ENCODE measurements at places on chromosomes 11 and 22. TPM values are rescaled to one million over a fixed set of nuclear protein-coding genes. Genes with fewer than 3 reads are reported as not detected.

Gene SCGB1C1
- total RNA-seq, result not detected

GRCh38 chr22:41690476-41690875, 1.8 kb upstream of the SNU13 start:
- no peak for DNase-seq

DNA sequence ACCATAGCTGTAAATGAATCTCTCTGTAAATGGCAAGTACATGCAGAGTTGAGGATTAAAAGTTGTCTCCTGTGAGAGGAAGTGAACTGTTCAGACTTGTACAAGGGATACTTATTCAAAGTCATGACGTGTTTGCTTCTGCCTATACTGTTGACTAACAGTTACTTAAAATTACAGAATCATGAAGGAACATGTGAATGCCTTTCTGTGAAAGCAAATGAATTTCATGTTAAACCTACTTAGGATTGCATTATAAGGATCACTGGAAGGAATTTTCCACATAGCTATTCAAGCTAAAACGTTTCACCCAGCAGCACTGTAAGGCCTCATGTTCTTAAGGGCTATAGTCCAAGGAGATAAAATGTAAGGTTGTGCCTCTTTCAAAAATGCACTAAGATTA, 93.4 kb upstream of the BIRC3 start:
- DNase-seq, result no peak

DNA sequence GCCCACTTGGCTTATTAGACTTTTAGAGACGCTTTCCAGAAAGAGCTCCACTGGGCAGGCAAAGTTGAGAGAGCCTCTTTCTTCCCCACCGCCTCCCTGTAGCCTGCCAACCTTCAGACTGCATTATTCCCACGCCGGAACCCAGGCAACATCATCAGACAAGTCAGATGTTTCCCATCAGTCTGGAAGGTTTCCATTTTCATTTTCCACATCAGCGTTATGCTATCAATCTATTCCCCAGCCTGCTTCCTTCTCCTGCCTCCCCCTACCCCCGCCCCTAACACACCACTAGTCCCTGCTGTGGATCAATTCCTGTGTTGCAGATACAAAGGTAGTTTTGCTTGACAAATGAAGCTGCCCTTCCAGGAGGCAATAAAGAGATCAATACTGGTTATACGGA, 184.8 kb downstream of the DSCAML1 start:
- no peak for DNase-seq

- no peak for DNase-seq
Observed at GRCh38 chr11:66659763-66660162, 17.9 kb downstream of the RBM4B start.

Gene CLP1
- total RNA-seq, result 19.1 TPM

GRCh38 chr11:72519220-72519881, 85.0 kb upstream of the CLPB start:
- DNase-seq, result no peak

GRCh38 chr11:60343094-60343704, 16.1 kb downstream of the MS4A6E start:
- no peak for DNase-seq

GRCh38 chr11:81373986-81374385, 1359.7 kb downstream of the FAM181B start:
- no peak for DNase-seq

Gene BTBD18
- total RNA-seq, result not detected

- DNase-seq, result no peak
Observed at GRCh38 chr11:33900159-33900840, 8.4 kb upstream of the LMO2 start.

Gene CD3G
- not detected for total RNA-seq

Gene TRABD
- 35.7 TPM for total RNA-seq

GRCh38 chr11:11084337-11084736, 226.5 kb upstream of the ZBED5 start:
- no peak for DNase-seq

DNA sequence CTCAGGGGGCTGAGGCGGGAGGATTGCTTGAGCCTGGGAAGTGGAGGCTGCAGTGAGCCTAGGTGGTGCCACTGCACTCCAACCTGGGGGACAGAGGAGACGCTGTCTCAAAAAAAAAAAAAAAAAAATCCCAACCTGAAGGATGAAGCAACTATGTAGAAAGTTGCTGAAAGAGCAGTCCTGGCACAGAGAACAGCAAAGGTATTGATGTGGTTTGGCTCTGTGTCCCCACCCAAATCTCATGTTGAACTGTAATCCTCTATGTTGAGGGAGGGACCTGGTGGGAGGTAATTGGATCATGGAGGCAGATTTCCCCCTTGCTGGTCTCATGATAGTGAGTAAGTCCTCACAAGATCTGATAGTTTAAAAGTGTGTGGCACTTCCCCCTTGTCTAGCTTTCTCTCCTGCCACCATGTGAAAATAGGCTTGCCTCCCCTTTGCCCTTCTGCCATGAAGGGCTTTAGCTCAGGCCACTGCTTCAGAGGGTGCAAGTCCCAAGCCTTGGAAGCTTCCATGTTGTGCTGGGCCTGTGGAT, 10.7 kb upstream of the SERPING1 start:
- DNase-seq, result no peak

Gene FXYD2
- total RNA-seq, result not detected

DNA sequence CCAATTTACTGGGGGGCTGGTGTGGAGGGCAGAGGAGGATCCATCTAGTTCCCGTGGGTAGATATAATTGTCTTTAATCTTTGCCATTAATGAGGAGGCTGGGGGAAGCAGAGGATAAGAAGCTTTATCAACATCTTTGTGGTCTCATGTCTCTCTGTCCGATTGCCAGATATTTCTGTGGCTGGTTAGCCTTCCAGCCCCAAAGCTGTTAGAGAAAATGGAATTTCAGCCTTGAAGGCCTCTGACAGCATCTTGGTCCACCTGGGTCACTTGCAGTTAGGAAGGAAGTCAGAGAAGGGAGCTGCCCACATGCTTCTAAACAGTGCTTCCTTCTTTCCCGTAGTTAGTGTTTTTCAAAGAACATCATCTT, 56.9 kb downstream of the ABTB2 start:
- peak; percentile 69 for DNase-seq

DNA sequence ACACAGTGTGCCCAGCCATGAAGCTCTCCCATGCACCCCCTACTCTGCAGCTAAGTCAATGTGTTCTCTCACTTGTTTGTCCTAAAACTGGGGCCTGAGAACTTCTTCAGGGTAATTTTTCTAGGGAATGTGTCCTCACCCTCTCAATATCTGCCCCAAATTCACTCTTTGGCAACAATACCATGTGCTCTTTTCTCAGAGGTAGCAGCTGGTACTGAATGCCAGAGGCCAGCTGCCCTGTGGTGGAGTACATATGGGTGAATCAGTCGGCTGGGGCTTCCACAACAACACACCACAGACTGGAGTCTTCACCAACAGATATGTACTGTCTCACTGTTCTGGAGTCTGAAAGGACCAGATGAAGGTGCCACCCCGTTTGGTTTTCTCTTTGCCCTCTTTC, 97.7 kb upstream of the TOP3B start:
- DNase-seq, result no peak

- no peak for DNase-seq
Observed at GRCh38 chr22:20095521-20095920, 15.5 kb downstream of the DGCR8 start.

GRCh38 chr11:121961321-121961801, 154.7 kb downstream of the BLID start:
- DNase-seq, result no peak

Gene DDTL
- 0.75 TPM for total RNA-seq

DNA sequence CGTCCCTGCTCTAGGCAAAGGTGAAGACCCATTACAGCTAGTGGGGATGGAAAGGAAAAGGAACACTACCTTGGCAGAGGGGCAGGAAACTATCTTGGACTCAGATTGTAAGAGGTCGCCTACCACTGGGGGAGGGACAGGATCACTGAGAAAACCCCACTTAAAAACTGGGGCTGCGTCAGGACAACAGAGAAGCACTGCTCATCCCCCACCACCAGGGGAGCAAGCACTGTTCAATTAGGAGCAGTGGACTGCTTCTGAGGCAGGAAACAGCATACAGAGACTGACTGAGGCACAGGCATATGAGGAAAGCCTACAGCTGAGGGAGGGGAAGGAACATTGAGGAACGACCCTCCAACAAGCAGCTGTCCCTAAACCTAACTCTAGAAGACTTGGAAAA, 20.8 kb upstream of the DLAT start:
- DNase-seq, result no peak

- no peak for DNase-seq
Observed at GRCh38 chr11:63763496-63764339, 4.9 kb downstream of the ZFTA start.

DNA sequence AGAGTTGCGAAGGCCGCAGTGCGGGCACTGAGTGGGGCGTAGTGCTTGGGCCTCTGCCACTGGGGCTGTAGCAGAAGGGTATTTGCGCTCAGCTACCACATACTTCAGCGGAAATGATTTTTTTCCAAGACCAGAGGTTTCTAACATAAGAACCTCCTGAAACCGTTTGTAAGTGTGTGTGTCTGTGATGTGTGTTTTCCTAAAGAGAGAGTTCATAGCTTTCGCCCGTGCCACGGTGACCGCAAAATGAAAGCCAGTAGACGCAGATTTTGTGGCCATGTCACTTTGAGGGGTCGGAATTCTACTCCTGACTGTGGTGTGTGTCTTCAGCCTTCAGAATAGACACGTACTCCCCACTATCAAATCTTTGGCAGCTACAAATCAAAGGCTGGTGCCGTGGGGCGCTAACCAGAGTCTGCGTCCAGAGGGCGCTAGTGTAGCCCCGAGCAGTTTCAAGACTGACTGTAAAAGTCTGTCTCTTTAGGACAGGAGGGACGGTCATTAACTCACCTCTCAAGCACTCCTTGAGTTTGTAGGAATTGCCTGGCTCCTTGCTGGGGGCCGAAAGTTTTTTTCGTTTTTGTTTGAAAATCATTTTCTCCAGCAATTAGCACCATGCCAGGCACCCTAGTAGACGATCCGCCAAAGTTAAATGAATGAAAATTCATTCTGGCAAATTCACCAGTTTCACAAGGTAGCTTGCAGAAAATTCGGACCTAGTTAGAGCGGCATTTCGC, 2.5 kb upstream of the CALCA start:
- peak; percentile 11 for DNase-seq

Gene ABCC8
- total RNA-seq, result not detected

DNA sequence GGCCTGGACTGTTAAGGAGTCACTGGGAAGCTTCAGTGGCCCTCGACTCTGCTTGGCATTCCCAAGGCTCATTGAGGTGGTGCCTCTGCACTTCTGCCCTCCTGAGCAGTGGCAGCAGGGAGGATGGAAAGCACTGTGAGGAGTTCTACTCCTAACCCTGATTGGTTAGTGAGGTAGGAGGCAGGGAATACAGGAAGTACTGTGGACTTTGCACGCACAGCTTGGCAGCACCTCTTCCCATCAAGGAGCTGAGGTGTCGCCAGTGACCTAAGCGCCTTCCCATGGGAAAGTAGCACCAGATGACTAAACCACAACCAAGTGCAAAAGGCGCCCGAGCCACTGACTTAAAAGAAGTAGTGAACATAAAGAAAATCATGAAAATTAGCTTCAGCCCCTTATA, 152.5 kb upstream of the CADM1 start:
- peak; percentile 63 for DNase-seq

DNA sequence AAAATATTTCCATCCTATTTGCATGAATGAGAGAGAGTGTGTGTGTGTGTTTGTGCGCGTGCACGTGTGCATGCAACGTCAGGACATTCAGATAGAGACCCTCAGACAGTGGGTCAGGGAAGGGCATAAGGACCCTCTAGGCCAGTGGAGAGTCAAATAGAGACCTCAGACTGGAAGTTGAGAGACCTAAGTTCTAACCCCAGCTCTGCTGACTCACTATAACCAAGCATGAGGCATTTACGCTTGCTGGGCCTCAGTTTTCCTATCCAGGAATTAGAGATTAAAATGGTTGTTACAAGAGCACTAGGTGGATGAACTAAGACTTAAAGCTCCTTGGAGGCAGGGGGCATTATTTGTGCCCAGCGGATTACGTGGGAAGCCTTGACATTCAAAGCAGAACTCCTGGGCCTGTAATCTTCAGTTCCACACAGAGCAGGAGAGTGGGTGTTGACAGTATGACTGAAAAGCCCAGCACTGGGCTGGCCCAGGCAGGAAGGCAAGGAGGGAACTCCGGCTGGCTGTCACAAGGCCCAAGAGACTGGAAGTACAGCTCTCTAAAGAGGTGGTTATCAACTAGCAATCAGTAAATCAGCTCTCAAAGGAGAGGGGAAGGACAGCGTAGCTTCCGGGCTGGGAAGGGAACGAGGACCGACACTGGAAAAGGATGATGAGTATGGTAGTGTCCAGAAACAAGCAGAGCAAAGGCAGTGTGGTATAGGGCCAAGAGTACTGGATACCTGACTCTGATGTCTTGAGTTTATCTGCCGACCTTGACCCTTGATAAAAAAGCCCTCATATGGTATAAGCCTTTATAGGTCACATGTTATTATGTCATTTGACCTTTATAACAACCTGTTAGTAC, 9.2 kb downstream of the RHOG start:
- DNase-seq, result no peak

Gene RSF1
- total RNA-seq, result 95.9 TPM

DNA sequence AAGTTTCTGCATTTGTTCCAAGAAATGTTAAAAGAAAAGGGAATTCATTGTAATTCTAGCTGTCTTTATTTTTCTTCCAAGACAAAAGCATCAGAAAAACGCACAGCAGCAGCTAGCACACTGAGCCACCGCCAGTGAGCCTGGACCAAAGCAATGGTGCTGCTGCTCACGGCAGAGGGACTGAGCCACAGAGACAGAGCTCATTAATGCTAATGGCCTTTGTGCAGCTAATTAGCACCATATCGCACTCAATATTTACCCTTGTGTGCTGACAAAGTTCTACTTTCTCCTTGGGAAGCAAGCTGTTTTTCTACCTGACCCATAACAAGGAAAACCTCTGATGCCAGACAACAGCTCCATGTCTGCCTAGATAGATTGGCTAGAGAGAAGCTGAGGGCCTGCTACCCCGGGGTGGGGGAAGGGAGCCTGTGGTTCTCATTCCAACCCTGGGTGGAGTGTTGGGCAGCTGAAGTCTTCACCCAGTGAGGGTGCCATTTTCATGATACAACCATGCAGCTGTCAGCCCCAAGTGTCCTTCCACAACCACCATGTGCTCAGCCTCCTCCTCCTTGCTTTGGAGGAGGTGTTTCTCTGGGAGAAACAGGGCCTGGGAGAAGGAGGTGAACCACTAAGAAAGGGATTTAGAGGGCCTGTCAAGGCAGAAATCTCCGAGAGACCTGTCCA, 131.1 kb upstream of the NCAM1 start:
- no peak for DNase-seq

DNA sequence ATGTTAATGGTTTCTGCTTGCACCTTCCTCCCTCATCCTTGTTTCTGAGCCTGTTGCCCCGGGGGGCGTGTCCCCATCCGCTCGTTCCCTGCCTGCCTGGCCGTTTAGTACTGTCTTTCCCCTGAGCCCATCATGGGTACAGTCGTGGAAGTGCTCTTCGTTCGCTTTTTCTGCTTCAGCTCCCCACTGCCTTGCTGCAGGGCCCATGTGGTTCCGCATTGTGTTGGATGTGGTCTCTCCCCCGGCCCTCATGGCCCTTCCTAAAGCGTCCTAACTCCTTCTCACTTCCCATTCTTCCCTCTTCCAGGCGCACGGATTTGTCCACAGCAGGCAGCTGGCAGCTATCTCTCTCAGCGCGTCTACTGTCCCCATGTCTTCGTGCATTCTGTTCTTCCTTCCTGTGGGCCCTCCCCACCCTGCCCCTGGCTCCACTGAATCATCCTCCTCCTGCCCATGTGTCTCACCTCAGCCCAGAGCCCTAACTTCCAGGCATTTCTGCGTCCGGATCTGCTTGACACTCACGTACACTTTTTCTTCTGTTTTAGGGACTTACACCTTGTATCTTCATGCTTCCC, 98.1 kb downstream of the ZBTB16 start:
- no peak for DNase-seq
